ENCODE measurements at places on chromosomes 2 and 18.

- no peak for DNase-seq
These were observed 115.6 kb downstream of the CTAGE1 start for GRCh38 chr18:22302144-22302543.

DNA sequence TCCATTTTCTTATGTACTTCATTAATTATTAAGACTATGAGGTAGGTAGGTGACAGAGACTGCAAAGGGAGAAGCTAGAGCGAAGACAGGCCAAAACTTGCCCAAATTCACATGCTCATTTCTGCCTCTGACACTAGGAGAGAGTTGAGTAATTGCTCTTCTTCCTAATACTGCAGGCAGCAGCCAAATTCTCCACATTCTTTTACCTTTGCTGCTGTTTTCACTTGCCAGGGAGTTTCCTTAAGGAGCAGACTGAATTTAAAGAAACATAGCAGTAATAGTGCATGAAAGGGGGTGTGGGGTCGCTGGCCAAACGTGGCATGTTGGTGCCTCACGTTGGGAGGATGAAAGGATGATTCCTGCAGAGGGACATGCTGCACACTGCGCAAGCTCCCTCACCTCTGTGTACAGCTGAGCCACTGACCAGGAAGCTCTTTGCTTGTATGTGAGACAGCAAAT lies 12.3 kb downstream of the CRIM1 start:
- DNase-seq, result no peak

DNA sequence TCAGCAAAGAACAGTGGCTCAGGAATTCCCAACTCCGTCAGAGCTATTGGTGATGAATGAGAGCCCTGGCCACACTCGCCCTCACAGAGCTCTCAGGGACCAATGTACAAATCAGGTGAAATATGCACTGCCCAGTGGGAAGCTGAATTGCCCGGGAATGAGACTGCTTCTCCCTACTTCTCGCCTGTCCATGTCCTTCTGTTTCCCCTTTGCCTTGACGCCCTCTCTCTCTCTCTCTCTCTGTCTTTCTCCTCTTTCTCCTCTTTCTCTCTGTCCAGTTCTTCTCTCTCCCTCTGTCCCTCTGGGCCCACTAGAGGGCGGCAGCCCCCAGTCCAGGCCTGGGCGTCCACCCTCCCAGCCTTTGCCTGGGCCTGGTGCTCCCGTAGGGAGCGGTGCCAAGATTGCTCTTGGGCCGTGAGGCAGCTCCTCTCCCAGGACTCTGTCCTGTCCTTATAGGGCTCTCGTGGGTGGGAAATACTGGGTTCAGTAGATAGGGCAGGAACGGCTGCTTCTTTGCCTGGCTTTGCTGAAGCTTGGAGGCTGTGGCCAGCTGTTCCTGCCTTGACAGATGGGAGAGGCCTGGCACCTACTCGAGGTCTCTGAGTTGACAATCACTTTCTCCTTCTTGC lies 28.4 kb upstream of the PUM2 start:
- no peak for DNase-seq

- no peak for DNase-seq
These were observed 954.6 kb downstream of the TSN start for GRCh38 chr2:122710049-122710448.

GRCh38 chr2:111155610-111156009 lies 34.9 kb downstream of the BCL2L11 start:
- no peak for DNase-seq

- no peak for DNase-seq
These were observed 6.5 kb downstream of the METTL5 start for GRCh38 chr2:169818241-169818640.

GRCh38 chr2:176260689-176261088 lies 8.6 kb upstream of the MTX2 start:
- no peak for DNase-seq

GRCh38 chr2:55986700-55987440 lies 63.3 kb upstream of the EFEMP1 start:
- no peak for DNase-seq

DNA sequence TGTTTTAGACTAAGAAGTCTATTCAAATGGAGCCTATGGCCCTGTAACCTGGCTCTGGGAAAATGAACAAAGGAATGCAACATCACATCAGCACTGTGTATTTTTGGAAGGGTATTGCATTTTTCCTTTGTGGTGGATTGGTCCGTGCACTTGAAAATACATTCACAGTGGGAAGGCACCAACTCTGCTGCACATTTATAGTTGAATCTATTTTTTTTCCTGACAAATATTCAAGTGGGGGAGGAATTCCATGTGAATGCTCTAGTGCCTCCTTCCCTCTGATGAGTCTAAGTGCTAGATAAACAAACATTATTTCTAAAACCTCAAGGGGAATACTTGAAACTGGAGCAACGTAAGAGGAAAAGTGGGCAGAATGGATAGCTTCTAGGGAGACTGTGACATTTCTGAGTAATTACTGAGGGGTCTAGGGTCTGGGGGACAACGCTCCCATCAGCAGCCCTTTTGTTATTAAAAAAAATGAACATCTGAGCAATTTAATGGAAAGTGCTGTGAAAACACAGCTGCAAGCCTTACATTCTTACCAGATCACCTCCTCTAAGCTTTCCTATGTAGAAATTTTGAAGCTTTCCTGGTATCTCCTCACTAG lies 208.2 kb downstream of the SLC8A1 start:
- DNase-seq, result no peak

All from cortex of kidney (tissue), 1 donor.